ENCODE measurements at places on chromosomes 4 and X.

DNA sequence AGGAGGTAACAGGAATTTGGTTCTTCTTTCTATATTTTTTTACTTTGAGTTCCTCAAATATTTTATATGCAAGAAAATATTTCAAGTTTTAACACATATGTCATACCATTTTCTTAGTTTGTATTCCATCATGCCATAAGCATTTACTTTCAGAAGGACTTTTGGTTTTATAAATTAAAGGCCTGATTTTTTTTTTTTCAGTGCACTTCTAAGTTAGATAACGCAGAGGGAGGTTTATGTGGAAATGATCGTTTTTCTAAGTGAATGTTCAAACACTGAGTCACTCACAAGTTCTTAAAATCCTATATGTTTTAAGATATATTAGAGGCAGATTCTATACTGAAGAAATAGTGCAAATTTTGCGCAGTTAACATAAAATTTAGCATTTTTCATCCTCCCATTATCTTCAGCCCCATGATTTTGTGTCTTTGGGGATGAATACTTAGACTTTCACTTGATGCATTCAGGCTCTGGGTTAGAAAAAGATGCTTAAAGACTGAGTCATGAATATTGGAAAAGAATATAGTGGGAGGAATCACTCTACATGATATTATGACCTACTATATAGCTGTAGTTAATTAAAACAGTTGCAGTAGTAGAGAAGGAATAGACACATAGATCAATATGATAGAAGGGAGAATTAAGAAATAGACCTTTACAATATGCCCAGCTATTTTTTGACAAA is 54.9 kb downstream of the COL4A5 start:
- DNase-seq = no peak

GRCh38 chr4:15495621-15496020 is 25.9 kb downstream of the CC2D2A start:
- no peak for DNase-seq

DNA sequence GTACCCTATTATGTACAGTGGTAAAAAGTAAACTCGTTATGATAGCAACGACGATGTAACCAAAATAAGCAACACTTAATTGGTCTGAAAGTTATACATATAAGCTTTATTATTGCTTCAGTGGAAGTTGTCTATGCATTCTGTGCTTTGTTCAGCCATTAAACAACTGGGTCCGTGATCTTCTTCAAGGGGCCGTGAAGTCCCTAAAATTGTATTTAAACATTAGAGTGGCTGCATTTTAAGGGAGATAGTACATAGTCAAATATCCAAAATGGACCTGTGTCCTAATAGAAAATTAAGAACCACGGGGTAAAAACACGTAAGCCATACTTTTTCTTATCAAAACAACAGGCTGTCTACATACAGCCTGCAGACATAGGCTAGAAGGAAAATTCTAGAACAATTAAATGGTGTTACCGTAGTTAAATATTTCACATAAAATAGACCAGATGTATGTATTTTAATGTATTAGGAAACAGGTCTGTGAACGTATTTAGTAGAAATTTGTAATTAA is 2.1 kb downstream of the GUCY1A1 start:
- no peak for DNase-seq

DNA sequence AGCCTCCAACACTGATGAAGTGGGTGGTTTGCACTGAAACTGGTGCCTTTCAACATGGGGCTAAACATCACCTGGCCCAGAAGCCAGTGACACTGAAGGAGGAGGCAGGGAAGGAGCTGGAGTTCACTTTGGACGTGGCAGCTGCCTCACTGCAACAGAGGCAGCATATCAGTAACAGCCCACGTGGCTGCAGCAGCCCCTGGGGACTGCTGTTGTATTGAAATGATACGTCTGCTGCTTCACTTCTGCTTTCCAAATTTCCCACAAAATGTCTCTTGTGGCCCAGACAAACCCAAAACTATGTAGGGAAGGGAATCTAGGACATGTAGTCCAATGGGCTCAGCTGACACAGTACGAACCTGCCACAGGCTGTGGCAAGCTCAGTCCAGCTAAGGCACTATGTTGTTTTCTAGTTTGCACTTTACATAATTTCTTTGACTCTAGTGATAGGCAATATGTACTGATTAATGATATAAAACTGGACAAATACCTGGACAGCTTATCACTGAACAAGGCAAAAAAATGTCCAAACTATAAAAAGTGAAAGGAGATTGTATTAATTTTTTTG is 84.7 kb upstream of the RAPGEF2 start:
- DNase-seq = no peak

DNA sequence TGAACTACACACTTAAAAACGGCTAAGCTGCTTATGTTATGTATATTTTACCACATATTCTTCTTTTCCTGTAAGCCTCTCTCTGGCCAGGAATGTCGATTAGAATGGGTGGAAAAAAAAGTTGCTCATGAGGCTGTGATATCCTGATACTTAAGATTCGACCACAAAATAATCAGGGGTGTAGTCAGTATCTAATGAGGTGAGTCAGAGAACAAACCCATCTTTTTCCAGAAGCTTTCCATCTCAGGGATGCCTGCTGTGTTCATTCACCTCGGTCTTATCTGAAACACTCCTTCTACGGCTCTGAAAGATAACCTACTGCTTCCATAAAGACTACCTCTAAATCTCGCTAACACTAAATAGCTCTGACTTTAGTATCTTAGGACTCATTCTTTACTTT is 142.7 kb upstream of the MAP3K15 start:
- DNase-seq = no peak

DNA sequence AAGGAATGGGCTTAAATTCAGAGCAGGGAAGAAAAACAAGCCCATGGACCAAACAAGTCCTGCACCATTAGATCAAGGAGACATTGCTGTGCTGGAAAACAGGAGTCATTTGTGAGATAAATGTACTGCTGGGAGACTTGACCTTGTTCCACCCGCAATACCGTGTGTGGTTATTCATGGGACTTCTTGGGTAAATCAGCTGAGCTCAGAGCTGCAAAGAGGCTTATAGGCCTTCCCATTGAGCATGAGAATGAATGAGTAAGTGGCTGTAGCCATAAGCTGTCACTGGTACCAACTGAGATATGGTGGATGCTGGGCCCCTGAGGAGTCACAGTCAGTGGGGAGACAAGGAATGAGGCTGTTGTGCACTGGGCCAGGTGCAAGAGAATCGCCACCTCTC is 2.3 kb upstream of the CYTL1 start:
- DNase-seq = no peak

DNA sequence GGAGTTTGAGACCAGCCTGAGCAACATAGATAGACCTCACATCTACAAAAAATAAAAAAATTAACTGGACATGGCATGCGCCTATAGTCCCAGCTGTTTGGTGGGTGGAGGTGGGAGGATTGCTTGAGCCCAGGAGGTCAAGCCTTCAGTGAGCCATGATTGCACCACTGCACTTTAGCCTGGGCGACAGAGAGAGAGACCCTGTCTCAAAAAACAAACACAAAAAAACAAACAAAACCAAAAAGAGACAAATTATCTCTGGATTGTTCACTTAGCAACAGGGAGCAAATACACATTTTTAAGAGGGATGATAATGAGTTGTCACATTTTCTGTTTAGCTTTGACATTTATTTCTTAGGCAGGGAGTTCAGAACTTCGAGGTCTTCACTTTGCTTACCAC is 155.4 kb downstream of the CEP135 start:
- no peak for DNase-seq

DNA sequence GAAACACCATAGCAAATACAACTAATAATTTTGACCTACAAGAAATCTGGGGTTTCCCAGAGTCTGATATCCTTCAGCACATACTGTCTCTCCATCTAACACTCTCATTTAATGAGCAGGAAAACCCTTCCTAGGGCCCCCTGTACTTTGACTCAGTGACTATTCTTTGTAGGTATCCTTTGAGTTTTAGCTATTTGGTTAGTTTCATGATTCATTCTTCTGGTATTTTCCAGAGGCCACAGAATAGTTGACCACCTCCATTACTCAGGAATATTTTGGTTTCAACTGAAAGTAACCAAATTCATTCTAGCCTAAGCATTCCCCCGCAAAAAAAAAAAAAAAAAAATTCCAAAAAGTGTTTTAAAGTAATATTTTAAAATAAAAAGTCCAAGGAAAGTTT is 140.0 kb downstream of the IDS start:
- DNase-seq = no peak

DNA sequence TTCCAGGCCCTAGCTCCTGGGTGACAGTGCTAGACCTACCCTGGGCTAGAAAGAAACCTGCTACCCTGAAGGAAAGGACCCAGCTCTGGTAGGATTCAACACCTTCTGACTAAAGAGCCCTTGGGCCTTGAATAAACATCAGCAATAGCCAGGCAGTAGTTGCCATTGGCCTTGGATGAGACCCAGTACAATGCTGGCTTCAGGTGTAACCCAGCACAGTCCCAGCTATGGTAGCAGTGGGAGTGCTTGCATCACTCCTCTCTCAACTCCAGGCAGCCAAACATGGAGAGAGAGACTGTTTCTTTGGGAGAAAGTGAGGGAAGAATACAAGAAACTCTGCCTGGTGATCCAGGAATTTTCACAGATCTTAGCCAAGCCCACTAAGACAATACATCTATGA is 73.5 kb upstream of the CXorf66 start:
- no peak for DNase-seq

DNA sequence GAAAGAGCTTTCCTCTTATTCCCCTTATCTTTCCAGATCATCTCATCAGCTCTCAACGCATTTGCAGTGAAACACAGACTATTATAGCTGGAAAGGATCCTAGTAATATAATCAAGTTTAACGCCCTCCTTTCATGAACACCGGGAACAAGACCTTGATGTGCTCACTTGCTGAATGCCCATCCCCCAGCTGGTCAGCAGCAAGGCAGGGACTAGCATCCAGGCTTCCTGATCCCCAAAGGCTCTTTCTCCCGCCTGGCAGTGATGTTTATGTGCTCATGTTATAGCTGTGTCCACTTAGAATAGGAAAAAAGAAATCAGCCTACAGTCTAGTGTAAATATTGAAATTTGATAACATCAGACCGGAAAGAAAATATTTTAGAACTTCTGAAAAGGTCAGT is 24.6 kb downstream of the GPC4 start:
- DNase-seq = no peak

DNA sequence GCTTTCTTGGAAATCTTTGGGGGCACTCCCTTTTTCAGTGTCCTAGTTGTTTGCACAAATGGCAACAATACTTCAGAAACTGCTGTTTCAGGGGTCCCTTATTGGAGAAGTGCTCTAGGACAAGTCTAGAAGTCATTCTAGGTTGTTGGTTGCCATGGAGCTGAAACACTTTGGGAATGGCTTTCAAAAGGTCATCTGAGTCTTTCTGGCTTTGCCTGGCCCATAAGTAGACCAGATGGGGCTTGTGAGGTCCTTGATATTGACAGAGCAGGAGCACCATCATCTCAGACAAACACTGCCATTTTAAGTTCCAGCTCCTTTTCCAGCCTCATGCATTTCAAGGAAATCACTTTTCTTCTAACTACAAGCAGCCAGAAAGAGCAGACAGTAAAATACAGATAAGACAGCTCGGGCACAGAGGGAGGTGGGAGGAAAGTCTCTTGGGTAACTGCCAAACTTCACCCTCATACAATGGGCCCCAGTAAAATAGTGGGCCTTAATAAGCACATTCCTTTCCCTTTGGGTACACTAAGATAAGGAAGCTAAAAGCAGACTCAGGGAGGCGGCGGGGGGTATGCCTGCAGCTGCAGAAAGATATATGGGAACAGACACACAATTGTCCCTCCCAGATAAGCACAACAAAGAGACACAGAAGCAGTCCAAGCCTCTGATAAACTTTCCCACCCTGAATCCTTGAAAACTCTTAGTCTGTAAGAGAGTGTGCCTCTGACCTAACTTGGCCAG is 8.5 kb upstream of the NXF3 start:
- no peak for DNase-seq

- no peak for DNase-seq
Observed at GRCh38 chr4:41104155-41104554, 110.2 kb downstream of the APBB2 start.

DNA sequence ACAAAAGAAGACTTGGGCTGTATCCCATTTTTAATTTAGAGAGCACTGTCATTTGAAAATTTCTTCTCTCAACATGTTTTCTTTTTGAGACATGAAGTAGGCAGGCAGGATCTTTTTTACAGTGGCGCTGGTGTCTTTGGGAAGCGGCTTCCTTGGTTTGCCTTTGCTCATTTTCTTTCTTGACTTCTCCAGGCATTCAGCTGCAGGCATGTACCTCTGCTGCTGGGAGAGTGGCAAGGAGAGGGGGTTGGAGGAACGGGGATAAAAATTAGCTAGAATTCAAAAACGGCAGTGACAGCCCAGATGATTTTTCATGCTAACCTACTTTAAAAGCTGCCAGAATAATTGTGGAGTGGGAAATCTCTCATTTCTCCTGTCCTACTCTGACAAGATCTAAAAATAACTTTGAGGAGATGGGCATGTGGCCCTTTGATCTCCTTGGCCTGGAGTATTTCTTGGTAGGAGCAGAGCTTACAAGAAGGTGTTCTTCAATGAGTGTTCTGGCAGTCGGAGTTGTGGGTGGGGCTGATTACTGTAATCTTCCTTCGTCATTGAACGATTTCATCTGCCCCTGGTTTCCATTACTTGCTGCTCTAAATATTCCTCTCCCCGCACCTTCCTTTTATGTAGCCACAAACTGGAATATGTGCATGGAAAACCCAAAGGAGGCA is 54.8 kb downstream of the TBL1X start:
- no peak for DNase-seq

- no peak for DNase-seq
Observed at GRCh38 chr4:53651156-53651735, 60.0 kb upstream of the LNX1 start.

DNA sequence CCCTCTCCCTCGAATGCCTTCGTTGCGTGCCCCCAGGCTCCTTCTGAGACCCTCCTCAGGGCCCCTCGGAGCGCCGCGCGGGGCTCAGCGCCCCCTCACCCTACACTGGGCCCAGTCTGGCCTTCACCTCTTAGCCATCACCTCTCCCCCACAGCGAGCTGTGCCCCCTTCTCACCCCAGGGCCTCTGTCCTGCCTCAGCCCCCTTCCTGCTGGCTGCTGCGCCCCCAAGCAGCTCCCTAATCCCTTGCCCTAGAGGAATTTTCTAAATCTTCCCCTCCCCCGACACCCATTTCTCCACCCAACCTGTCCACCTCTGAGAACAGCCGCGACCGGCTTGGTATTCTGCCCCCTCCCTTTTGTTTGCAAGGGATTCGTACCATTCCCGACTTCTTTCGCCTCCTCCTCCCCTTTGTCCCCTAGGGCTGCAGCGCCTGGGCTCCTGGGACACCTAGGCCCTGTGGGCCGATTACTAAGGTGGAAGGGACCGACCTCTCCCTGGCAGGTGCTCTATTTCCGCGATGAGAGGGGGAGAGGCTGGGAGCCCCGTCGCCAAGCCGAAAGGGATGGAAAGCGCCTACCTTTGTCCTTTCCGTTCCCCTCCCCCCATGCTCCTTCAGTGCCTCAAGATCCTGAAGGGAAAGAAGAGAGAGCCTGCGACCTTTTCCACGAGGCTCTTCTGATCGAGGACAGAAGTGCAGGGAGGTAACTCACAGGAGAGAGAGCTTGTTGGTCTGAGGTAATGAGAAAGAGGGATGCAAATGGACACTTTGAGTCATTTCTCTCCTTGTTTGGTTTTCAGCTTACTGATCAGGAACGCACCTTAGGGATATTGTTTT is 10.9 kb downstream of the DLG3 start:
- DNase-seq = no peak

GRCh38 chr4:142741995-142742394 is 104.1 kb downstream of the INPP4B start:
- DNase-seq = no peak

Data from activated CD4-positive, alpha-beta T cell treated with anti-CD3 and anti-CD28 coated beads, Interleukin-2, amount 10 ng/mL, durations not matched to agents 7 days and 5 days (primary cell).